ENCODE measurements at places on chromosomes 2 and 18. TPM values are rescaled to one million over a fixed set of nuclear protein-coding genes. Genes with fewer than 3 reads are reported as not detected.
A peak's percentile ranks its signal among the peaks of the same experiment; 100 is the strongest.

SLC4A3 gene
- total RNA-seq = 1.3 TPM

BOLL gene
- 0.11 TPM for total RNA-seq

C2orf78 gene
- not detected for total RNA-seq

MDH1B gene
- 1.2 TPM for total RNA-seq

B3GNT2 gene
- total RNA-seq = 27.3 TPM

SERPINB10 gene
- total RNA-seq = 0.21 TPM

FBXO48 gene
- 1.2 TPM for total RNA-seq

ANKRD53 gene
- 1.8 TPM for total RNA-seq

CAPN14 gene
- 0.42 TPM for total RNA-seq

TUBB8B gene
- total RNA-seq = not detected

SERPINB7 gene
- total RNA-seq = not detected

RAB6C gene
- 0.11 TPM for total RNA-seq

ABCG8 gene
- total RNA-seq = not detected

REG1B gene
- total RNA-seq = not detected

LRRC30 gene
- total RNA-seq = 0.32 TPM

SLC5A6 gene
- 8.2 TPM for total RNA-seq

GRCh38 chr2:159002462-159003111 is 34.1 kb downstream of the TANC1 start:
- DNase-seq = no peak

DNA sequence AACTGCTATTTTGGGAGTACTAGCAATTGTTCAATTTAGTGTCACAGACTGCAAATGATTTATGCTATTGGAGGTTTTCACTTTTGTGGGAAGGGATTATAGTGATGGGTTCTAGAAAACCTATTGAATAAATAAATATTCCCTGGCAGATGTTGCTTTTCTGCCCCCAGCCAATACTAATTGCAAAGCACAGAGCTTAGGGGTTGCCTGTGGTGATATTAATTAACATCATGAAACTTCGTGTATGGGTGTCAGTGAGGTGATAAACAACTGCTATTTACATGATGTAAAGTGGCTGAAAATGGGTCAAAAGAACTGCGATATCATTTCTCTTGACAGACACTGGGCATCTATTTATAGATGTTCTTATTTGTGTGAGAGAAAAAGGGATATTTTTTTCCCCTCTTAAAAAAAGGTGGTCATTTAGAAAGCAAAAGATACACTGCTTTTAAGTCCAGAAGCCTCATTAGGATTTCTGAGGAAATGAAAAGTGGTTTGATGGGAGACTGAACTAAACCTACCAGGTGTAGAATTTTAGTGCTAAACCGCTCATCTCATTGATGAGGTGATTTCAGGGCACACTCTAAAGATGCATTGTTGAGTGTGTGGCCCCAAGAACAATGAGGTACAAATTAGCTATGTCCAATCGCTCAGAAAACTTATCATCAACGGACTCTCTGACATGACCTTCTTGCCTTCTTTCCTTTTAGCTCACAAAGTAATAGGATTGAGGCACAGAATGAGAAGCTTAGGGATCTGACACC is 116.7 kb upstream of the CHST9 start:
- DNase-seq = no peak

GRCh38 chr2:19632403-19632991 is 269.3 kb downstream of the TTC32 start:
- DNase-seq = no peak

DNA sequence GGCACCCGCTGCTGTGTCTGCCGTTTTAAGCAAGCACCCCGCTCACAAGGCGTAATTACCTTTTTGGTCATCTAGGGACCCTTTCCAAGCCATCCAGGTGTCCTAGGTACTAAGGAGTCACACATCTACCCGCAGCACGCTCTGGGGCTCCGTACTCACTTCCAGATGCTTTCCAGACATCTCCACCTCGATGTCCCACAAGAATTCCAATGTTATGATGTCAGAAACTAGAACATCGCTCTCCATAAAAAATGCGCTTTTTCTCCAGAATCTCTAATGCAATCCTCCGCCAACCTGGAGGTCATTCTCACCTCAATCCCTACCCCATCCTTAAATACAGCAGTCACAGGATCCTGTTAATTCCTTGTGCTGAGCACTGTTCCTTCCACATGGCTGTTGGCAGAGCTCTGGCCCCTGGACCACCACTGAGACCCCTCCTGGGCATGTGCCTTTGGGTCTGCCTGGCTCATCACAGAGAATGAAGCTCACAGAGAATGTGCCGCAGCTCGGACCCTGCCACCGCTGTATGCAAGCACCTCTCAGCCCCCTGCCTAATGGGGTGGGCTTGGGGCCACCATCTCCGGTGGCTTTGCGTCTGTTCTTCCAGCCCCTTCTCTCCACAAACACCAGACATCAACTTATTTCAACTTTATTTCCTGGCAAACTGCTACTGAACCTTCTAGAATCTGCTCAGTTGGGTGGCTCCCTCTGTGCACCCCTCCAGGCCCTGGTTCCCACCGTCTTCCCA is 4.6 kb upstream of the PXDN start:
- DNase-seq = no peak

DNA sequence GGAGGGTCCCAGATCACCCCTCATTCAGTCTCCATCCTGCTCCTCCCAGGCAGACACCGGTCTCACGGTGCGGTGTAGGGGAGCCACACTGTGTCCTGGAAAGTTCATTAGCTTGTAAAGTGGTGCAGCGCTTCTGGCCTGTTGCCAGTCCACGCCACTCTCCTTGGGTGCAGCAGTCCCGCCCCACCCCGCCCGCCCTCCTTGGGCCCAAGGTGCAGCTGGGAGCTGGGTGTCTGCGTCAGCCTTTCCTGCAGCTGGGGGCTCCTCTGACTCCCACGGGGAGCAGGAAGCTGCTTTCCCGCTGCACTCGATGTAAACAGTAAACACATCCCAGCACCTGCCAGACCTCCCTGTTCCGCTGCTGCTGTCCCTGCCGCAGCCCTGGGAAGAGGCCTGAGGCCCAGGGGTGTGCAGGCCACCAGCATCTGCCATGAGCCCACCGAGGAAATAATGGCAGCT is 53.8 kb upstream of the ASB18 start:
- DNase-seq = no peak

- peak; percentile 94 for DNase-seq
These were observed 216.3 kb downstream of the C1D start for GRCh38 chr2:67846370-67847070.

GRCh38 chr2:218991674-218992168 is 1.5 kb downstream of the CRYBA2 start:
- no peak for DNase-seq

DNA sequence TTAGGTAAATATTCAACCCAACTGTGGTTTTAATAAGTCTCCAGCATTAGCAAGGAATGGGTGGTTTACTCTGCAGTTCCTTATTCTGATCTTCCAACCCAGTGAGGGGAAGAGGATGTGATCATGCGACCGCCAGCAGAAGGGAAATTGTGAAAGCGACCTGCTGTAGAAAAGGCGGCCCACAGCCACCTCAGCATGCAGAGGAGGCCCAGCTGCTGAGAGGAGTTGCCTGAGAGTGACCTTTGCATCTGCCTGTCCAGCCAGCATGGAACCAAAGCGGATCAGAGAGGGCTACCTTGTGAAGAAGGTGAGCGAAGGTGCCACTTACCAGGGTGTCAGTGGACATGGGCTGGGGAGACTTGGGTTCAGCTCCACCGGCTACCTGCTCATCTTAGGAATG is at the start of gene PLEK:
Gene PLEK, plus strand, starts transcription at position 196 of the 400 bp plus-strand sequence. Its CDS starts 70 bp downstream, at position 266.
- no peak for DNase-seq

- DNase-seq = no peak
These were observed at the start of gene IL36A for GRCh38 chr2:113005030-113005509. TSS of gene IL36A (plus strand) at chr2:113005459. CDS start at chr2:113005872, 413 bp downstream.

GRCh38 chr2:167595839-167596471 is 651.4 kb downstream of the STK39 start:
- no peak for DNase-seq

DNA sequence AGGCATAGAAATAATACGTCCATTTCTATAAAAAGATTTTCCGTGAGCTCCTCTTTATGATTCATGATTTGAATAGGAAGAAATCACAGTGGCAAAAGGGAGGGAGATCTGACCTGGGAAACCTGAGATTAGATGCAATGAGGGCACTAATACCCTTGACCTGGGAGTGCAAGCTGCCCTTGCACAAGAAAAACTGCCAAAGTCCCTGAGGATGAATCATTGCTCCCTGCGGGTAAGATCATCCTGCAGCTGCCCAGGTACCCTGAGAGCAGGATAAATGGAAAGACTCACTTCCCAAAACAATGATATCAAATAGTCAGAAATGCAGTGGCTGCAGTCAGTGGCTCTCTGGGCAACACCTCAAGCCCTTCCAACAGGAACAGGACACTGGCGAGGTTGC is 11.6 kb downstream of the FHL2 start:
- DNase-seq = no peak

GRCh38 chr18:36771245-36771644 is 57.6 kb downstream of the TPGS2 start:
- DNase-seq = no peak

GRCh38 chr2:170335351-170335750 is 157.4 kb downstream of the MYO3B start:
- DNase-seq = no peak

DNA sequence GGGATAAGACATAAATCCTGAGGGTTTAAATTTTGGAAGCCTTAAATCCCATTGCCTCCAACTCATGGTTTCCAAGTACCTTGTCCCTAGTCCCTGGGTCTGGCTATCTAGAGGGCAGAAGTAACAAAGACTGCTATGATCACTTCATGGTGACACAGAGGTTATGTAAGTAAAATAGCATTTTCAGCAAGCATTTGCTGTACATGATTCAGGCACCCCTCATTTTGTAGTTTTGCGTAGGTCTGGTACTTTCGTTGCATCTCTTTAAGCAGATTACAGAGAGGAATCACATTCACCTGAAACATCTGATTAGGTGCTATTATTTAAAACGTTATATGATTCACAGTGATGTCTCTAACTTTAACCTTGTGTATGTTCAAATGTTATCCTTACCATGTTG is 480.1 kb downstream of the XIRP2 start:
- no peak for DNase-seq

GRCh38 chr2:206442833-206443734 is at the start of gene ADAM23:
TSS of gene ADAM23 (plus strand) at chr2:206443532. CDS start at chr2:206443867, 335 bp downstream.
- peak; percentile 32 for DNase-seq

- no peak for DNase-seq
These were observed 19.3 kb downstream of the ZAP70 start for GRCh38 chr2:97732436-97733340.

DNA sequence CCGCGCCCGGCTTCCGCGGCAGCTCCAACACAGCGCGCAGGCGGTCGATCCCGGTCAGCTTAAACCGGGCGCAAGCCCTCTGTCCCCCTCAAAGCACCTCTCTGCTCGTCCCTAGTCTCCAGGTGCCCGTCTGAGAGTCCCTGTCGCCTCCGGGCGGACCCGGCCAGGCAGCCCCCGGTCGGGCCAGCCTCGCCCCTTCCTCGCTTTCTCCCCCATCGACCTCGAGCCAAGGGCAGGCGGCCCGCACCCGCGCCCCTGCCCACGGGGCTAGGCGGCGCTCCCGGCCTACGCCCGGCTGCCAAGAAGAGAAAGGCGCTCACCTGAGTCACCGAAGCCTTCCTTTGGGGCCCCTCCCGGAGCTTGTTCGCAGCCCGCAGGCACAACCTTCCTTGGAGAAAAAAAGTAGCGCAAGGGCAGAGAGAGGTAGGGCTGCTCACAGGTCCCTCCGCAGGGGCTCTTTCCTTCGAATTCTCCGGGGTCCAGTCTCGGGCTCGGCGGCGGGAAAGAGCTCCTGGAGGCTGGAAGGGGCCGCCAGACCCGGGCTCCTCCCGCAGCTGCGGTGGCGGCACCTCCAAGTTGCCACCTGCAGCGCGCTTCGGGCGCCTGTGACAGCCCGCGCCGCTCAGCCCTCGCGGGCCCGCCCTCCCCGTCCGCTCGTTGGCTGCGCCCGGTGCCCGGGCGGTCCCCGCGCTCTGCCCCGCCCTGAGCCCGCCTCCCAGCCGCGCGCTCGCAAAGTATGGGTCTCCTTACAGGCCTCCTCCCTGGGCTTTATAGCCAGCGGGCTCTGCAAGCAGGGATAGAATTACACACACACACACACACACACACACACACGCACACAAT is 86.5 kb upstream of the EPB41L3 start:
- no peak for DNase-seq

- no peak for DNase-seq
These were observed 148.2 kb downstream of the RND3 start for GRCh38 chr2:150339282-150339681.

- DNase-seq = no peak
These were observed 55.1 kb downstream of the RHOB start for GRCh38 chr2:20501974-20502373.

DNA sequence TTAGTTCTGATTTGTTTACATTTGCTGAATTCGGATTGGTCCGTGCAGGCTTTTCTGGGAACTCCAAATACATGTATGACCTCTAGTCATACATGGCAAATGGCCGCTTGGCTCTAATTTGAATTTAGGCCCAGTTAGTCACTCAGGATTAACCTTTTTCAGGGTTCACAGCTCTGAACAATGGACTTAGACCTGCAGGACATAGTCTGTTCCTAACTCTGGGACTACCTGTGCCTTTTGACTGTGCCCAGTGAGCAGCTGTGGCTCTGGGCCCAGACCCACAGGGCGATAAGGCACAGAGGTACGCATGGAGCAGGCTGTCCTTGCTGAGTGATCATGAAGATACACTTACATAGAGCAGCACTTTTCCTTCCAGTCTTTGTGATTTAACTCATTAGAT is 28.5 kb downstream of the IL37 start:
- no peak for DNase-seq

GRCh38 chr2:43676322-43677050 is at the start of gene C1GALT1C1L:
TSS of gene C1GALT1C1L (minus strand) at chr2:43676429. CDS start at chr2:43676322, 107 bp downstream.
- peak; percentile 6 for DNase-seq

- no peak for DNase-seq
These were observed 104.7 kb downstream of the GPR39 start for GRCh38 chr2:132521341-132521740.

DNA sequence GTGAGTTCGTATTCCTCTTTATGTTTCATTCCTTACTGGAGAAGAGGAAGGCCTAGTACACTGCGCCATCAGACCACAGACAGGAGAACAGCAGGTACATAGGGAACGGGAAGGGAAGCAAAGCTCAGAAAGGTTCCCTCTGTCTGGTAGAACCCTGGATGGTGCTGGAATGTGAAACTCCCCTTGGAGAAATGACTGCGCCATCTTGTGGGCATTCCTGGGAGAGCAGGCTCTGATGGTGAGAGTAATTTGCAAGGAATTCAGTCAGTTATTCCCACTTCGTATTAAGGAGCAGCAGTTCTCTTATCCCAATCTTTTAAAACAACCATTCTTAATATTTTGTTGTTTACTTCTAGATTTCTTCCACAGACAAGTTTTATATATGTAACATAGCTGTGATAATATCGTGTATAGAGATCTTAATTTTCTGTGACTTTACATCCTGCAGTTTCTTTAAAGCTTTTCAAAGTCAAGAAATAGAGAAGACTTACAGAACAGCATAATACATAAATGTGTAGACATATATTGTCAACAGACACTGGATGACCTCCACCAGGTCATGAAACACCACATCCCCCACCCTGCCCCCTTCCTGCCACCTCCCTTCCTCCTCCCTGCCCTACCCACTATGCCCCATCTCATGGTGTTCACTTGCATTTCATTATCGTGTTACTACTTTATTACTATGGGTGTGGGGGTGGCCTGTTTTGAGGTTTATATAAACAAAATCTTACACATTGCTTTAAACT is 83.9 kb downstream of the ARHGEF4 start:
- peak; percentile 3 for DNase-seq

- DNase-seq = no peak
These were observed 107.2 kb downstream of the GALNT1 start for GRCh38 chr18:35688757-35689156.

All from urinary bladder (tissue), 4 donors.